ENCODE measurements at places on chromosomes 1 and 21. TPM values are rescaled to one million over a fixed set of nuclear protein-coding genes. Genes with fewer than 3 reads are reported as not detected.

The CD52 gene
- 7.1 TPM for total RNA-seq

The ADAM30 gene
- not detected for total RNA-seq

The FCRL5 gene
- not detected for total RNA-seq

The KIF2C gene
- total RNA-seq = 0.78 TPM

The SERTAD4 gene
- total RNA-seq = 1.8 TPM

DNA sequence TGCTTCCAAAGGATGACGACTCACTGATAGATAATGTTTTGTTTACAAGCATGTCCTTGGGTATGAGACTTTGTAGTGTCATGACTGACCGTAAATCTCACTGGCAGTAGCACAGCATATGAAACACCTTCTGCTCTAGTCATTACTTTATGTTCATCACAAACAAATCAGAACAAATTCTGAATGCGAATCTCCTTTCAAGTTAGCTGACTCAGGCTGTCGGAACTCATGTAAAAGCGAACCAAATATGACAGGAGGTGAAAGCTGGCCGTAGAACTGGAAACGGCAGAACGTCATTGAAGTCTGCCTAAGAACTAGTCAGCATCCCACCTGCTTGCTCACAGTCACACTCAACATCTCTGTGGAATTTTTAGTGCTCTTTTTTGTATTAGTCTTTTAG is 143.9 kb downstream of the RGS7 start:
- no peaks in the 10 kb centered on the region for H3K4me1 ChIP-seq
- no peak for DNase-seq
- H3K27ac ChIP-seq = no peak overlapping the region
- H3K27me3 ChIP-seq = no peaks in the 10 kb centered on the region
- no peak overlapping the region for H3K4me3 ChIP-seq
- H3K36me3 ChIP-seq = no peaks in the 10 kb centered on the region

- H3K4me3 ChIP-seq = no peak overlapping the region
- DNase-seq = no peak
- peaks cover 30% of the 10 kb centered on the region for H3K27me3 ChIP-seq
- no peak overlapping the region for H3K27ac ChIP-seq
- no peaks in the 10 kb centered on the region for H3K36me3 ChIP-seq
- peaks cover 15% of the 10 kb centered on the region for H3K4me1 ChIP-seq
These were observed 4.8 kb upstream of the CRYBG2 start for GRCh38 chr1:26358411-26359384.

GRCh38 chr1:26500488-26501175 is 28.4 kb downstream of the HMGN2 start:
- H3K27ac ChIP-seq = peak overlapping the region; percentile 89
- H3K27me3 ChIP-seq = no peaks in the 10 kb centered on the region
- peak overlapping the region; percentile 73 for H3K4me3 ChIP-seq
- DNase-seq = peak; percentile 95

DNA sequence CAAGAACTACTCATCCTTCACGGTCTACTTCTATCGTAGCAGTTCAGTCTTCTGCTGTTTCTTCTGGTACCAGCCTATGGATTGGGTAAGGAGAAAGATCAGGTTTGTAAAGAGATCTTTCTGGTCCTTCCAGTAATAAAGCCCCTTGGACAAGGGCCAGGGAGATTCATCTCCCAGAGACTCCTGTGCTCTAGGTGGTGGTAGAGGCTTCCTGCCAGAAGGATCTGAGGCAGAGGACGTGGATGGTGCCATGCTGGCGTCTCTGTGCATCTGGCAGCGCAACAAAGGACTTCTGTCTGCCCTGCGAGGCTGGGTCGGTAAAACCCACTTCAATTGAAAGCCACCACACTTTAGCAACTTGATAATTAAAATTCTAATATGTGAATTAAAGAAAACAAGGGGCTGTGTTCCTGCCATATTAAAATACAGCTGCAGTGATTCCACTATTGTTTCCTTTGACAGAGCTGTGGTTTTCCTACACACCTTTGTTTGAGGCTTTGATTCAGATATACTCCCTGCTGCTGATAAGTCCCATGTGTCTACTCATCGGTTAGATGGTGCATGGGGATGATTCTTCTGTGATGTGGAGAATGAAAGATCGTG is 73.6 kb downstream of the ROR1 start:
- no peak overlapping the region for H3K4me3 ChIP-seq
- H3K36me3 ChIP-seq = no peaks in the 10 kb centered on the region
- H3K4me1 ChIP-seq = no peaks in the 10 kb centered on the region
- no peak for DNase-seq
- no peaks in the 10 kb centered on the region for H3K27me3 ChIP-seq

DNA sequence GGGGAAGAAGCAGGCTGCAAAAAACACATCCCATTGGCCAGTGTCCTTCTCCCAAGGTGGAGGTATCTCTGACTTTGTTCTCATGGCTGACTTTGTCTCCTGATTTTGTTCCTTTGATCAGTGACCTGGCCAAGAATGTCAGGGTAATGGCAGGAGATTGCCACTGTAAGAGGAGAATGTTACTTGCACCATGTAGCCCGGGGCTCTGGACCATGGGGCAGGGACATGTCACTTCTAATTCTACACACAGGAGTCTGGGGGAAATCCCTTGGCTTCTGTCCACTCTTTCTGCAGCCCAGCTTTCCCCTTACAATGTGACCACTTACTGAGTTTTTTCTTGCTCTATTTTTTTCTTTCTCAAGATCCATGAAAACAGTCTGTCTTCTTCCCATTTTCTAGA is 87.7 kb upstream of the LRRN2 start:
- no peak overlapping the region for H3K27ac ChIP-seq
- peaks cover 8% of the 10 kb centered on the region for H3K27me3 ChIP-seq
- H3K4me1 ChIP-seq = no peaks in the 10 kb centered on the region
- no peak overlapping the region for H3K4me3 ChIP-seq

DNA sequence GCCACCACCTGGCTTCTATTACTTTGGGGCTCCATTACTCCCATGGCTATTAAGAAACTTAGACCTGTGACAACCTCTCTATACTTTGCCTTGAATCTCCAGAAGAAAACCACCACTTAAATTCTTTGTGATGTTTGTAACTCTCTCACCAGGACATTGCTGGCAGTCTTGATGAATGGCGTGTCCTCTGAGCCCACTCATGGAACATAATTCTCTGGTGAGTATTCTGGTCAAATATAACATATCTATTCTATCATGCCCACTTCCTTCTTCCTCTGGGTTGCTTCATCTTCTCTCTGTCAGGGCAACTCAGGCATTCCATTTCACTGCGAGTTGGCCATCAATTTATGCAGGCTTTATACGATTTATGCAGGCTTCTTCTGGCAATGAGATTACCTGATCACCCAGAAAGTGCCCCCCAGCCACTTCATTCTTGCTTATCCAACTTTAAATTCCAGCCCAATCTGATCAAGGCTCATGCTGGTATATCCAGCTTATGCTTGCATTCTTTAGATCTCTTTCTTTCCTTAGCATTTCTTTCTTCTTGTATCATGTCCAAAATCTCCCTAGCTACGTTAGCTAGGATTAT is 112.0 kb upstream of the CHRM3 start:
- H3K27ac ChIP-seq = no peak overlapping the region
- DNase-seq = no peak
- no peaks in the 10 kb centered on the region for H3K27me3 ChIP-seq
- H3K36me3 ChIP-seq = no peaks in the 10 kb centered on the region

- no peak overlapping the region for H3K27ac ChIP-seq
- H3K27me3 ChIP-seq = no peaks in the 10 kb centered on the region
- no peak overlapping the region for H3K4me3 ChIP-seq
- no peaks in the 10 kb centered on the region for H3K36me3 ChIP-seq
- no peaks in the 10 kb centered on the region for H3K4me1 ChIP-seq
These were observed 31.4 kb upstream of the DIRAS3 start for GRCh38 chr1:68081775-68082283.

DNA sequence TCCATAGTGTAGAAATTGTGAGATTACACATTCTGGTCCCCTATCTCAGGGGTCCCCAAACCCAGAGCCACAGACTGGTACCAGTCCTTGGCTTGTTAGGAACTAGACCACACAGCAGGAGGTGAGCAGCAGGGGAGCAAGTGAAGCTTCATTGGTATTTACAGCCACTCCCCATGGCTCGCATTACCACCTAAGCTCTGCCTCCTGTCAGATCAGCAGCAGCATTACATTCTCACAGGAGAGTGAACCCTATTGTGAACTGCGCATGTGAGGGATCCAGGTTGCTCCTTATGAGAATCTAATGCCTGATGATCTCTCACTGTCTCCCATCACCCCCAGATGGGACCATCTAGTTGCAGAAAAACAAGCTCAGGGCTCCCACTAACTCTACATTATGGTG is 229.7 kb upstream of the IRF2BP2 start:
- H3K27me3 ChIP-seq = no peaks in the 10 kb centered on the region
- DNase-seq = no peak
- H3K36me3 ChIP-seq = no peaks in the 10 kb centered on the region
- H3K4me1 ChIP-seq = peaks cover 14% of the 10 kb centered on the region
- H3K4me3 ChIP-seq = no peak overlapping the region

GRCh38 chr1:37720231-37721130 is 28.2 kb downstream of the CDCA8 start:
- no peak overlapping the region for H3K4me3 ChIP-seq
- no peak overlapping the region for H3K27ac ChIP-seq
- H3K36me3 ChIP-seq = no peaks in the 10 kb centered on the region
- H3K27me3 ChIP-seq = no peaks in the 10 kb centered on the region
- no peak for DNase-seq
